ENCODE measurements at places on chromosomes 7 and 10. TPM values are rescaled to one million over a fixed set of nuclear protein-coding genes. Genes with fewer than 3 reads are reported as not detected.

The CTTNBP2 gene
- 1.1 TPM for total RNA-seq

The AASS gene
- total RNA-seq = 8.5 TPM

The PLXDC2 gene
- 3.4 TPM for total RNA-seq

The PTF1A gene
- total RNA-seq = not detected

The HSPA12A gene
- total RNA-seq = 6.0 TPM

The ZNF804B gene
- not detected for total RNA-seq

The GHRHR gene
- not detected for total RNA-seq

The AEBP1 gene
- 3.6 TPM for total RNA-seq

The CUZD1 gene
- total RNA-seq = 0.64 TPM

The SMKR1 gene
- 0.24 TPM for total RNA-seq

The ATP6V0A4 gene
- 0.21 TPM for total RNA-seq

The SPDYE5 gene
- not detected for total RNA-seq

The ANKRD61 gene
- 0.48 TPM for total RNA-seq

The SPDYE2B gene
- not detected for total RNA-seq

The GPR26 gene
- total RNA-seq = not detected

The GAD2 gene
- total RNA-seq = not detected

The CLRN3 gene
- not detected for total RNA-seq

The ELMO1 gene
- 1.4 TPM for total RNA-seq

The CNPY1 gene
- total RNA-seq = not detected

The SPDYE17 gene
- not detected for total RNA-seq

The MBL2 gene
- total RNA-seq = not detected

The EPHA1 gene
- total RNA-seq = 52.5 TPM

The OGDHL gene
- 0.21 TPM for total RNA-seq

The BCAP29 gene
- total RNA-seq = 22.4 TPM

The MXI1 gene
- 65.2 TPM for total RNA-seq

The GALNT17 gene
- not detected for total RNA-seq

The CPN1 gene
- not detected for total RNA-seq

The TSPAN33 gene
- total RNA-seq = 4.0 TPM

The AKR1B15 gene
- 0.24 TPM for total RNA-seq

The NT5C2 gene
- total RNA-seq = 129 TPM

The NODAL gene
- not detected for total RNA-seq

The FBH1 gene
- 59.9 TPM for total RNA-seq

The AQP1 gene
- total RNA-seq = 5.3 TPM

The CHST3 gene
- 20.0 TPM for total RNA-seq

The TBXAS1 gene
- 3.9 TPM for total RNA-seq

The LRRC61 gene
- total RNA-seq = 10.6 TPM

The CCDC146 gene
- 3.9 TPM for total RNA-seq

The EN2 gene
- not detected for total RNA-seq

The PRLHR gene
- total RNA-seq = not detected

The CXCL12 gene
- not detected for total RNA-seq

The RSPH10B gene
- total RNA-seq = under 0.01 TPM

The GDF2 gene
- total RNA-seq = not detected

The JAKMIP3 gene
- not detected for total RNA-seq

Data from tracheal epithelial cell (primary cell).